ENCODE measurements at places on chromosomes 13 and 19.

DNA sequence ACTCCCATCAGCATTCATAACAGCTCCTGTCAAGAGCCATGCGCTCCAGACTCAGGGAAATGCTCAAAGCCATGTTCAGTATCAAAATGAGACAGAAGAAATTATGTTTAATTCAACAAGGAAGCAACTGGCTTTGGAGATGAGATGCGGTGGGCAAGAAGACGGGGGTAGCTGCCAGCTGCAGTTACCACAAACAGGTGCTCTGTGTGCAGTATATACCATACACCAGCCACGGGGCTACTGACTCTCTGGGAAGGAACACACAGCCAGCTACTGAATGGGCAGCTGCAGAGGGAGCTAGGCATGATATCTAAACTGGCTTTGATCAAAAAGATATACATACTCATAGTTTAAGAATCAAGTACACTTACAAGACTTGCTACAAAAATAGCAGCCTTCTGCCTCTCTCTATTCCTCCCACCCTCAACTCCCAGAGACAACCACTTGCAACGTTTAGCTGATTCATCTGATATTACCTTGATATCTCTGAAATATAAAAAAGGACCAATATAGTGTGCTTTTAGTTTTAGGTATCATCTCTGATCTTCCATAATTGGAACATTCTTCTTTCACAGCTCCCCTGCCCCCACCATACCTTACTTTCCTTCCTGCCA lies 593.0 kb downstream of the UQCRFS1 start:
- DNase-seq: no peak

DNA sequence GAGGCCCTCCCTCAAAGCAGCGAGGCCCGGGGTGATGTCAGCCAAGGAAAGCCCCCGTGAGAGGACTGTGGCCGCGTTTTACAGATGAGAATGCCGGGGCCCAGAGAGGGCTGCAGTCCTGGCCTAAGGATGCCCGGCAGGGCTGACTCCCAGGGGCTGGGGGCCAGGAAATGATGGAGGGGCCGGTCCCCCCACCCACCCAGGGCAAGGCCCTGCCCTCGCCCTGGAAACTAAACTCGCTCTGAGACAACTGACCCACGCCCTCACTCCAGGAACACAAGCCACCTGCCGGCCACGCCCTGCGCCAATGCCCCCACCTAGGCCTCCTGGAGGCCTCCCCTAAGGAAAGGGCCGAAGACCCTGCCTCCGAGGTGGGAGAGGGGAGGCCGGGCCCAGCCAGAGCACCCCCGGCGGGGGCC lies 7.2 kb downstream of the ZBTB7A start:
- no peak for DNase-seq

- DNase-seq: no peak
Measured at GRCh38 chr13:20369886-20370361, 137.8 kb upstream of the GJB6 start.

GRCh38 chr13:59413126-59413525 lies 750.6 kb downstream of the DIAPH3 start:
- no peak for DNase-seq

- DNase-seq: no peak
Measured at GRCh38 chr19:45922281-45922680, 7.7 kb upstream of the NANOS2 start.

- no peak for DNase-seq
Measured at GRCh38 chr19:1223018-1223855, 14.6 kb downstream of the CBARP start.

- no peak for DNase-seq
Measured at GRCh38 chr19:7759156-7759555, 3.9 kb upstream of the CLEC4M start.

DNA sequence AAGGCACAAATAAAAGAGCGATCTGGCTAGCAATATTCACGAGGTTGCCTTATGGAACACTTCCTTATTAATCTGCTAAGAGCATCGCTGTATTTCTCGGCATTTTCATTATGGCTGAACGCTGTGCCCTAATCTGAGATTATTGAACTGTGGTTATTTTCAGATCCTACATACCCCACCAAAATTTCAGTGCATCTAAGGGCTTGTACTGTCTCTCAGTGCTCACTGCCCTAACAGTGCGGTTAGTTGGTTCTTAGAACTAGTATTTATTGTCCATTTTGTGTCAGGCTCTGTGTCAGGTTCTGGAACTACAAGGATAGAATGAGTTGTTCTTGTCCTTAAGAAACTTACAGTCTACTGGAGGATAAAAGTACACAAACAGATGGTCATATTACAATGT lies 51.6 kb downstream of the FLT3 start:
- no peak for DNase-seq

- peak; percentile 30 for DNase-seq
Measured at GRCh38 chr13:40438999-40439797, 227.2 kb downstream of the FOXO1 start.

DNA sequence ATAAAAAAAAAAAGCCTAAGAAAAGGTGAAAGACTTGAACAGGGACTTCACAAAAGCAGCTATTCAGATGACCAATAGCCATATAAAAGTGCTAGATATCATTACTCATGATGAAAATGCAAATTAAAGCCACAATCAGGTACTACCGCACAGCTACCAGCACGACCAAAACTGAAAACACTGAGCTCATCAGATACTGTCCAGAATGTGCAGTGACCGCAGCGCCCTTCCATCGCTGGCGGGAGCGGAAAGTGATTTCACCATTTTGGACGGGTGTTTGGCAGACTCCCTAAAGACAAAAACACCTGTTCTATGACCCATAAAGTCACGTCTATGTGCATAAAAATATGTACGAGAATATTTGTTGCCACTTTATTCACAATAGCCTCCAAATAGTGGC lies 60.7 kb downstream of the SLC6A16 start:
- no peak for DNase-seq

DNA sequence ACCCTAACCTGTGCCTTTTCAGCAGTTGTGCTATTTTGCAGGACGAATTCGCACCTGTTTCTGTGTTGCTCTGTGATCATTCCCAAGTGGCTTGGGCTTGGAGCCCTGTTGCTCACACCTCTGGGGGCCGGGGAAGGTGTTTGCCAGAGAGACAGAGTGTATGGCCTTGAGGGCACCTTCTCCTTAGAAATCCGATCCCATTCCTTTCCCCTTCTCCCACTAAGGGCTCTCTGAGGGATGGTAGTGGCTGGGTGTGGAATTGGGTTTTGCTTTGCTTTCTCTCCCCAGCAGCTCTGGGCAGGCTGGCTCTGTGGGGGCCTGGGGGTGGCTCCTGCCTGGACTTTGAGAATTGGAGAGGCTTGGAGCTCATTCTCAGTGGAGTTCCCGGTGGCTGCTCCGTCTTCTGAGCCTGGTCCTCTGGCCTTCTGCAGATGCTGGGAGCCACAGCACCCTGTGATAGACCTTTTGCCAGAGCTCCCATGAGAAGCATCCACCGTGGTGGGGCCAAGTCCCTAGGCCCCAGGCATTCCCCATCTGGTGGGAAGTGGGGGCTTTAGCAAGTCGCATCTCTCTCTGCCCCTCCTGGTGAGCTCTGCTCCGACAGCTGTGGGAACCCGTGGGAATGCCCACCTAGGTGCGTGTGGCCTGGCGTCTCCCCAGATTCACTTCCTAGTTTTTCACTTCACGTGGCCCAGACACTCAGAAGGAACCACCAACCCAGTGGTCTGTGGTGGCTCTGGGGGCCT lies 26.1 kb downstream of the ATP11A start:
- no peak for DNase-seq

- DNase-seq: no peak
Measured at GRCh38 chr13:50070186-50070585, 54.9 kb downstream of the KCNRG start.

DNA sequence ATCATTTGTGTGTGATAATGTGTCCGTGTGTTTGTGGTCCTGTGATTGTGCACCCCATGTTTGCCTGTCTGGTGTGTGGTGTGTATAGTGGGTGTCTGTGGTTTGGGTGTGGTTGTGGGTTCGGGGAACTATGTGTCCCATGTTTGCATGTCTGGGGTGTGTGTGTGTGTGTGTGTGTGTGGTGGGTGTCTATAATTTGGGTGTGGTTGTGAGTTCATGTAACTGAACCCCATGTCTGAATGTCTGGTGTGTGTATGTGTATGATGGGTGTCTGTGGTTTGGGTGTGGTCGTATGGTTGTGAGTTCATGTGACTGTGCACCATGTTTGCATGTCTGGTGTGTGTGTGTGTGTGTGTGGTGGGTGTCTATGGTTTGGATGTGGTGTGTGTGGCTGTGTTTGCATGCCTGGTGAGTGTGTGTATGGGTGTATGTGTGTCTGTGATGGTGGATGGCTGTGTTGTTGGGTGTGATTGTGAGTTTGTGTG lies 11.1 kb upstream of the NFIX start:
- DNase-seq: no peak

DNA sequence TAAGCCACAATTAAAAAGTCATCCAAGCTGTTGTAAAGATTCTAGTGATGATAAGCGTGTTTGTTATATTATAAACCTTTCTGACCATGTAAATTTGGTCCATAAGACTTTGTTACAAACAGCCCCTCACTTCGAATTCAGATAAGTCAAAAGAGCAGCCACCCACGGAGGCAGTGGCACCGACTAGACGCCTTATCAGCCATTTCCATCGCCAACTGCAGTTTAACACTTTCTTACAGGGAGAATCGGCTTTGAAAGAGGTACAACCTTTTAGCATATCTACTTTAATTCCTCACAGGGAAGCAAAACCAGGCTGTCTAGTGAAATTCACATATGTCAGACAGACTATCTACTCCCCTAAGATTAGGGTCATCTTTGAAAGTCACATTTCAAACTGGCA lies 47.5 kb downstream of the SOX21 start:
- no peak for DNase-seq

DNA sequence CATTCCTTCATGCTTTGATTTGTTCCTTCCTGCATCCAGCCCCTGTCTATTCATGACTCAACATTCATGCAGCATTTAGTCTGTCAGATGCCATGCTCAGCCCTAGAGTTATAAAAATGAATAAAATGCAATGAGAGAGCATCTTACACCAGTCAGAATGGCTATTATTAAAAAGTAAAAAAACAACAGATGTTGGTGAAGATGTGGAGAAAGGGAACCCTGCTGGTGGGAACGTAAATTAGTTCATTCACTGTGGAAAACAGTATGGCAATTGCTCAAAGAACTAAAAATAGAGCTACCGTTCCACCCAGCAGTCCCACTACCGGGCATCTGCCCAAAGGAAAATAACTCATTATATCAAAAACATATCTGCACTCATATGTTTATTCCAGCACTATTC lies 70.0 kb upstream of the GTF3A start:
- no peak for DNase-seq

DNA sequence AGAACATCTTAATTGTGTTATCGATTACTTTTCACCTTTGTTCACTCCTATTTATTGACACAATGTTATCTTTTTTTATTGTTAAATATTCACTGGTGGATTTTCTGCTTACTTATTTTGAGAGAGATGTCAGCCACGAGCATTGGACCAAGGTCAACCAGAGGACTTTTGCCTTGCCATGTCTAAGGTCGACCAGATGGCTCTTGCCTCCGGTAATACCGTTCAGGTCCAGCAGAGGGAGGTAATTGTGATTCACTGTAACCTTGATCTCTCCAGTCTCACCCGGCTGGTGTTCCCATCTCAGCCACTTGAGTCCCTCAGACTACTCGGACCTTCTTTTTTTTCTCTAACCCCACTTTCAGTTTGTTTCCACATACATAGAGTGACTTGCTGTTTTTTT lies 1438.1 kb downstream of the UQCRFS1 start:
- no peak for DNase-seq

- no peak for DNase-seq
Measured at GRCh38 chr13:94559222-94559795, 36.6 kb downstream of the TGDS start.

GRCh38 chr13:46618694-46619254 lies 65.8 kb downstream of the LRCH1 start:
- DNase-seq: no peak

DNA sequence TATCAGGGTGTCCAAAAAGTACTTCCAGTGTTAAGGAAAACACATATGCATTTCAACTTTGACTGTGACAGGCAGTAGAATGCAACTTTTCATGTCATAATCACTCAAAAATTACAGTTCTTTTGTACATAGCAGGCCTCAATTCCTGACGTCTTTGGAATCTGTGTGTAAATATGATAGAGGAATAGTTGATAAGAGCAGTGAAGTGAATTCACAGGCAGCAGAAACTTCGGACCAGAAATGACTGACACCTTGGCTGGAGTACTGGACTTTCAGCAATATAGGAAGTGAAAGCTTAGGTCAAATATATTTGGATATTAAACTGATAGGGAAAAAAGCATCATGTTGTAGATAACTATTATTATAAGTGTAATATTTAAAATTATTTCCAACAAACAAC lies 1741.2 kb upstream of the PCDH20 start:
- DNase-seq: no peak

GRCh38 chr13:74203576-74203975 lies 69.4 kb upstream of the KLF12 start:
- no peak for DNase-seq

DNA sequence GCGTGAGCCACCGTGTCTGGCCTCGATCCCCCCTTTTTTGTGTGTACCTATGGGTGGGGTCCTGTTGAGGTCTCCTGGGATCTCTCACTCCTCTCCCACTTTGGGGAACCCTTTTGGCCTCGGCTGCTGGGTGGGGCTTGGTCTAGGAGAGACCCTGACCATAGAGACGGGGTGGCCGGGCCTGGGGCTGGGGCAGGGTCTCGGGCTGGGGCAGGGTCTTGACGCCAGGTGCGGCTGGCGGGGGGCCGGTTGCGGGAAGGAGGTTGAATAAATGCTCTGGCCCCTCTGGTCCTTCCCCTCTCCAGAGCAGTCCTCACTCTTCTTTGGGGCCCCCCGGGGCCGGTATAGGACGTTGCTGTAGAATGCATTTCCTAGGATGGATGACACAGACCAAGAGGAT lies 9.7 kb downstream of the TMIGD2 start:
- DNase-seq: no peak

GRCh38 chr19:47272448-47273312 lies 2.0 kb upstream of the INAFM1 start:
- DNase-seq: peak; percentile 81

GRCh38 chr19:43812688-43813087 lies 10.4 kb upstream of the LYPD5 start:
- no peak for DNase-seq

- DNase-seq: no peak
Measured at GRCh38 chr13:111267784-111268183, 52.7 kb upstream of the TEX29 start.

- DNase-seq: no peak
Measured at GRCh38 chr13:59352600-59352999, 811.1 kb downstream of the DIAPH3 start.
